Neural crest cell (in vitro differentiated cells): ENCODE measurements at places on chromosomes 7 and 10. TPM values are rescaled to one million over a fixed set of nuclear protein-coding genes. Genes with fewer than 3 reads are reported as not detected.

The PPP1R3C gene
- 2.9 and 3.6 TPM in 2 replicates for total RNA-seq

The WNT8B gene
- total RNA-seq: 3.8 and 4.2 TPM in 2 replicates

The CYP2C18 gene
- total RNA-seq: not detected in 2 replicates

The GDF2 gene
- not detected in 2 replicates for total RNA-seq

The CLDN4 gene
- 0.34 and 0.47 TPM in 2 replicates for total RNA-seq

The CDH23 gene
- total RNA-seq: 2.0 and 2.6 TPM in 2 replicates

The THSD7A gene
- 4.8 and 5.5 TPM in 2 replicates for total RNA-seq

The IFIT2 gene
- 0.09 and 0.12 TPM in 2 replicates for total RNA-seq

The CEP55 gene
- 30.7 and 30.9 TPM in 2 replicates for total RNA-seq

The NXPH1 gene
- total RNA-seq: 1.0 and 1.1 TPM in 2 replicates

The SEMA4G gene
- total RNA-seq: 7.0 and 9.1 TPM in 2 replicates

The C7orf33 gene
- not detected in 2 replicates for total RNA-seq

The DRGX gene
- 0.18 and 0.19 TPM in 2 replicates for total RNA-seq

The SP4 gene
- 20.6 and 20.8 TPM in 2 replicates for total RNA-seq

The SLC13A1 gene
- not detected in 2 replicates for total RNA-seq

The ZP3 gene
- 0.49 TPM in 1 of 2 replicates, not detected in the other for total RNA-seq

The PRKAR2B gene
- 14.2 and 14.4 TPM in 2 replicates for total RNA-seq

The SLC26A5 gene
- not detected in 2 replicates for total RNA-seq

The NPVF gene
- total RNA-seq: not detected in 2 replicates
